Activated T-helper 1 cell treated with Interleukin-2 at 50 U/mL for 16 hours (primary cell): ENCODE measurements at places on chromosomes 5 and 9.

GRCh38 chr9:129752900-129753729, at the start of gene PTGES:
TSS of gene PTGES (minus strand) at chr9:129753042. CDS start at chr9:129753012, 30 bp downstream.
- peak; percentile 13 for DNase-seq

DNA sequence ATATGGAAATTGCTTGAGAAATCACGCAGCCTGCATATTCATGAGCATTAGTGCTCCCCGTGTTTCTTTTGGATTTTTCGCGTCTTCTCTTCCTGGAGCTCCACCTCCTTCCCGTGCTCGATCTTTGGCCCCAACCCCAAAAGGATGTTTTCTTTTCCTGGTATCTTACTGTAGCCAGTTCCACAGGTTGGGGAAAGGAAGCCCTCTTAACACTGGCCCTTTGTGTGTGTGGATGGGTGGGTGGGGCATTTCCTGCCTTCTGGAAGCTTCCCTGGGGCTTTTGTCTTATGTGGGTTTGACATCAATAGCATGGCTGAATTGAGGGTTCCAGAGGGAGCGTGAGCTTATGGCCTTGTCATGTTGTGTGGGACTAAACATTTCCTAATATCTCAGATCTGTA, 21.9 kb downstream of the STXBP1 start:
- DNase-seq, result no peak

DNA sequence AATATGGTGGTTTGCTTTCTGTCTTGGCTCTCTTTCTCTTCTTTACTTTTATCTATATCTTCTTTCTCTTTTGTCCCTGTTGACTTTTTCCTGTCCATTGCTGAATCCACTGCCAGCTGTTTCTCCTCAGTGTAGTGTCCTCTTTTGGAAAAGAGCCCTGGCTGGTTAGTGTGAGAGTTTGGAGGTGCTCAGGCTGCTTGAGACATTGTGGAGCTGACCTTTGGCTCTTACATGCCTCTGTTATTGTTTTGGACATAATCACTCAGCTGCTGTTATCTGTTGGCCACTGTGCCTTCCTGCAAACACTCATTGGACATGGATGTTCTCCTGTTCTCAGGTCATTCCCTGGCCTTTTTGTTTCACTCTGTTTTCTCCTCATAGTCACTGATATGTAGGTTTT, 295.4 kb upstream of the RIOK2 start:
- DNase-seq, result no peak

- DNase-seq, result no peak
Measured at GRCh38 chr5:21581508-21581907, 1271.6 kb downstream of the CDH12 start.

DNA sequence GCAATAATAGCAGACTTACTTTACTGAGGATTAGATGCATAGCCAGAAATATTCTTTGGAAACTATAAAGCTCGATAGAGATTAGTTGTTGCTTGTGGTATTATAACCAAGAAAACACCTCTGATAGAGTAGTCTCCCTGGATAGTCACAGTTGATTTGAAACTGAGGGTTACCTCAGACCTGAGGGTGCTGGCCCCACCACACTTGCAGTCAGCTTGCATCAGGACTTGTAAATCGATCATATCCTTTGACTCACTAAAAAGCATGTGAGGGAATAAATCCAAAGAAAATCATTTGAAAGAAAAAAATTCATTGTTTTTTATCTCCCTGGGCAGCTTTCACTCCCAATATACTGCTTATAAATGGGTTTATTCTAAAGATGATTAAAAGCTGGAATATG, 39.4 kb downstream of the GALNT12 start:
- no peak for DNase-seq

DNA sequence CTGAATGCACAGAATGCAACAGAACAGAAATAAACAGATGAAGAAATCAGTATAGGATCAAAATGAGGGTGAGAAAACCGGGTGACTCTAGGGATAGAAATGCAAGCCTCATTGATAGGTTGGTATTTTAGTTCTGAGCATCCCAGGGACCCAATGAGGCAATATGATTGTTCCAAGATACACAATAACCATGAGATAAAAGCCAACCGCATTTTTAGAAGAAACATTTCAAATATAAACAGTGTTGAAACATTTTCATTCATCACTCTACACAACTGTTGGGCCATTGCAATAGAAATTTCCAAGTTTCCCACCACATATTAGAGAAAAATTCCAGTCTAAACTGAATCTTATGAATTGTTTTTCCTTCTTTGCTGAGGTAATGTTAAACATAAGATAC, 452.3 kb upstream of the PTGER4 start:
- no peak for DNase-seq

GRCh38 chr9:90815183-90815943, 13.7 kb downstream of the SYK start:
- DNase-seq, result no peak

DNA sequence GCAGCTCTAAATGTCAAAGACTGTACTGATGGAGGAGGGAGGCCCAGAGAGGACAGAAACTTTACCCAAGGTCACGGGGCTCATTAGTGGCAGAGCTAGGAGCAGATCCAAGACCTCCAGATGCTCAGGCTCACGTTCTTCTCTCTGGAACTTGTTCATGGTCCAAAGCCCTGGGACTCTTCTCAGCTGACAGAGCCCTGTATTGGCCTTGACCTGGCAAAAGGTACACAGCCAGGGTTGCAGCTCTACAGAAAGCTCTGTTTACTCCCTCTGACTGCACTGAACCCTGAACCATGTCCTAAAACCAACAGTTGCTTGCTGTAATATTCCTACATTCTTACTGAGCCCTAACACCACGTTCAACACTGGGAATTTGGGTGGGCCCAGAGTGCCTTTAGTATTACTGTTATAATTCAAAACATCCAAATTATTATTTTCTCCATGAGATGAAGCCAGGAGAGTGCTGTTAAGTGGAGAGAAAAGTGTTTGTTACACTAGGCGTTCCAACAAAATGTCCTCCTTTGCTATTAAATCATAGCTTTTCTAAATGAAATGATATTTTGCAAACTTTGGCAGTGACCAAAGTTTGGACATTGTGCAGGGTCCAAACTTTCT, 602.4 kb upstream of the CLINT1 start:
- no peak for DNase-seq

GRCh38 chr5:113178073-113178779, 201.6 kb downstream of the DCP2 start:
- DNase-seq, result no peak

DNA sequence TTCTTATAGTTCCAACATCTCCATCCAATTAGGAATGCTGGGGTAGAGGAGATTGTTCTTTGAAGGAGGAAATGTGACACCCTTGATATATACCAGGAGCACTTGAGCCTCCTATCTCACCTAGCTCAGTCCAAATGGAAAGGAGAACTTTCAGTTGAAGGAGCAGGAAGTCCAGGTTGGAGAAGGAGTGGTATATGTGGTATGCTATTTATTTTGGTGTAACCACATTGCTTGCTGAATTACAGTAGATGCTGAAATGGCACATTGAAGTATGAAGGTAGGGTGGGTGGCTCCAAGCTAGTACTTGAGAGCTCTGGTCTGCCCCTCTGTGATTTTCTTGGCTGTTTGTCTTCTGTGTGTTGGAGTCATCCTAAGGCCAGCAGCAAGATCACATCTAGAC, 6.1 kb downstream of the CSNK1G3 start:
- no peak for DNase-seq

GRCh38 chr5:179873588-179874110, 15.0 kb upstream of the MRNIP start:
- DNase-seq, result no peak

DNA sequence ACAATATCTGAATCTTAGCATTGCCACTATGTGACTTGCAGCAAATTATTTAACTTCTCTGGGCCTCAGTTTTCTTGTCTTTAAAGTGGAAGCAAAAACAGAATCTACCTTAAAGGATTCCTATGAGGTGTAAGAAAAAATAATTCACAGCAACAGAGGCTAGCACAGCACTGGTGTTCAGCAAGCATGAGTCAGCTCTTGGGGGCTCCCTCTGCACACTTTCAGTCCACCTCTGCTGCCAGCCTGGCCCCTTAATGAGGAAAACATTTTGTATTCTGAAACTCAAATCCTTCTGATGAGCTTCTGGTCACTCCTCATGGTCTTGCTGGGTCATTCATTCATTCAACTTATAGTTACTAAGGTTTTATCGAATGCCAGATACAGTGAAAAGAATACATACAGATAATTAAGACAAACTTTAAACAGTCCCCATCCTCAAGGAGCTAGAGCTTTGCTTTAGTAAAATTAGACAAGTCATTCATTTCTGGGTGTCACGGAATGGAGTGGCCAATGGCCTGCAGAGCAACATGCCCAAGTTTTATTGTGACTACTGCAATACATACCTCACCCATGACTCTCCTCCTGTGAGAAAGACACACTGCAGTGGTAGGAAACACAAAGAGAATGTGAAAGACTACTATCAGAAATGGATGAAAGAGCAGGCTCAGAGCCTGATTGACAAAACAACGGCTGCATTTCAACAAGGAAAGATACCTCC, 26.8 kb upstream of the IQGAP2 start:
- DNase-seq, result no peak

DNA sequence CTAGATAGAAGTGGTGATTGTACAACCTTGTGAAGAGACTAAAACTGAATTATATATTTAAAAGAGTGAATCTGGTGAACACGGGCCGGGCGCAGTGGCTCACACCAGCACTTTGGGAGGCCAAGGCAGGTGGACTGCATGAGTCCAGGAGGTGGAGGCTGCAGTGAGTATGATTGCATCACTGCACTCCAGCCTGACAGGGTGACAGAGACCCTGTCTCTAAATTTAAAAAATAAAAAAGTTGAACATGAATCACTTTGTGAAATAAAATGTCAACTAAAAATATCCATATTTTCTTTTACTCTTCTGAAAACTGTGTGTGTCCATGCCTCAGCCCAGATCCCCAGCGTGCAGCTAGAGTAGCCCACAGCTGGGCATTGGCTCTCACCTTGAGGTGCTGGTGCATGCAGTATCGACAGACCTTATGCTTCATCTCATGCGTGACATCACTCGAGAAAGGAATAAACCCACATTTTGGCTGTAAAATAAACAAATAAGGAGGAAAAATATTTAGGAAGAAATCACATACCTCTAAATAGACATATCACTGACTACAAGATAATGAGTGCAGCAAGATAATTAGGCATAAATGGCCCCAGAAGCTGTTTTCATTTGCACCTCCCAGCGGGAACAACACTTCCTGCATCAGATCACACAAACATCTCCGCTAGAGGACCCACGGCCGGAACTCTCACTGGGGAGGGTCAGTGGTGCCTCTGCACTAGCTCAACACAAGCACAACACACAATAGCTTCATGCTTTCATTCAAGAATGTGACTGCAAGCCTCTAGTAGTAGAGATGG, 22.1 kb downstream of the IPPK start:
- DNase-seq, result no peak

- no peak for DNase-seq
Measured at GRCh38 chr5:144325532-144325931, 154.9 kb downstream of the KCTD16 start.

DNA sequence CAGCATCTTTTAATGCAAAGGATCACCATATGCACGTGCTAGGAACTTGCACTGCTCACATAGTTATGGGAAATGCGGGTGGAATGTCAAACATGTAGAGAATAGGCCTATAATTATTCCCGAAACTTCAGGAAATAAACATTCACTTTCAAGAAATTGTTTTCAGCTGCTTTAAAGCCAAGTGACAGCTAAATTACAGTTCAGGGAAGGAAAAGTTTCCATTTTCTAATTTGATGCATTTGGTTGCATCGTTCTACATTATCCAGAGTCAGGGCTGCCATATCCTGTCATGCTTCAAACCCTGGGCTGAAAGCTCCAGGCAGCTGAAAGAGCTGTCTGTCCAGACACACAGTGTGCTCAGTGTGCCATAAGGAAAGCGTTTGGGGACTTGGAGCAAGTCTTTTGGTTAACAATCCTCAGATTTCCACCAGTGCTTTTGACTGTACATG, 518.1 kb downstream of the CSNK1G3 start:
- DNase-seq, result no peak

DNA sequence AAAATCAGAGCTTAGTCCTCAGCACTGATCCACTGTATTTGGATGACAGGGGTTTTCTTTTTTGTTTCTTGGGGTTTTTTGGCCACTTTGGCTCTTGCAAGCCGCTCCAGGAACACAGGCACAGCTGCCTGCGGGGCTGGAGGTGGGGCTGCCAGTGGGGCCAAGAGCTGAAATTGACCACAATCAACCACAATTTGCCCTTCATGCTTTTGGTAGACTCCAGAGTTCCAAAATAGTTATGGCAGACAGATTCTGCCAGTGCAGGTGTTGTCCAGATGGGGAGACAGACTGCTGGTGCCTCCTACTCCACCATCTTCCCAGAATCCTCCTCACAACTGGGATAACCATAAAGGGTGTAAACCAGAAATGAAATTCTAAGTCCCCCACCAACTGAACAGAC, 36.5 kb downstream of the PLEKHG4B start:
- DNase-seq, result no peak

DNA sequence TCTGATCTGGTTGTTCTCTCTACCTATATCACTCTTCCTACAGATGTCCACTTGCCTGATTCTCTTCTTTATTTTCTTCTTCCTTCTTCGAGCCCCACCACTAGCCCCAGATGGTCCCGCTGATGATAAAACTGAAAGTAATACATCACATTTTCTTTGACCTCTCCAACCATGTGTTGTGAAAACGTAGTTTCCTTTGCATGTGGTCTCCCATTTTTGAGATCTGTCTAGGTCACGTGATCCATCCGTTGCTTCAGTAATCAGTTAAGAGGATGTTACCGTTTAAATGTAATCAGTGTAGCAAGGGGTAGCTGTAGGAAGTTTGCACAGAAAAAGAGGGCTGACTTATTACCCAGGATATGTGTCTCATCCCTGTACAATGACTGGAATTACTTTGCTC, 426.3 kb upstream of the TLE4 start:
- no peak for DNase-seq

DNA sequence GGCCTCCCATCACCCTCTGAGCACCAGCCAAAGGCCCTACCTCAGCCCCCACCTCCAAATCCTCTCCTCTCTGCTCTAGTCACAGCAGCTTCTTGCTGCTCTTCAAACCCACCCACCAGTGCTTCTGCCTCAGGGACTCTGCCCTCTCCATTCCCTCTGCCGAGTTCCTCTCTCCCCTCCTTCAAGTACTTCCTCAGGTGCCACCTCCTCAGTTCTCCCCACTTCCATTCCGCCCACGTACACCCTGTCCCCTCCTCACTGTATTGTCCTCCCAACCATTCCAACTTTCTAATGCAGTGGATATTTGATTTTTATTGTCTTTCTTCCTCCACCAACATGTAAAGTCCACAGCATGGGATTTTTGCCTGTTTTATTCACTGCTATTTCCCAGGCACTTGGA, 43.2 kb downstream of the C5orf15 start:
- no peak for DNase-seq

GRCh38 chr5:6676702-6677101, 36.5 kb upstream of the TENT4A start:
- DNase-seq, result no peak

- DNase-seq, result no peak
Measured at GRCh38 chr9:33517373-33517772, 6.7 kb upstream of the ANKRD18B start.

- DNase-seq, result no peak
Measured at GRCh38 chr5:58248221-58248620, 211.7 kb downstream of the PLK2 start.

GRCh38 chr5:105816961-105817360, 1853.8 kb downstream of the EFNA5 start:
- DNase-seq, result no peak
